ENCODE measurements at places on chromosomes 2 and 18.

DNA sequence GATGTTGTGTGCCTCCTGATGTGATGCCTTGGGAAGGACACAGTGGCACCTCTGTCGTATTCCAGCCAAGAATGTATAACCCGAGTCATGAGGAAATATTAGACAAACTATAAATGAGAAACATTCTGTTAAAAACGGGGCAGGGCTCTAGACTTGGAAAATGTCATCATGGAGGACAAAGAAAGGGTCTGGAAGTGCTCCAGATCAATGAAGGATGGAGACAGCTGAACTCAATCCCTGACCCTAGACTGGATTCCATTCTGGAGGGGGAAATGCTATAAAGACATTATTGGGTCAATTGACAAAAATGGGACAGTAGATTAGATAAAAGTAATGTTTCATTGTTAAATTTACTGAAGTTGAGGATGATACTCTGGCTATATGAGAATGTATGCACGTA, 92.1 kb downstream of the SLC4A3 start:
- DNase-seq = no peak

GRCh38 chr2:120776649-120777048, 41.0 kb downstream of the GLI2 start:
- no peak for DNase-seq

DNA sequence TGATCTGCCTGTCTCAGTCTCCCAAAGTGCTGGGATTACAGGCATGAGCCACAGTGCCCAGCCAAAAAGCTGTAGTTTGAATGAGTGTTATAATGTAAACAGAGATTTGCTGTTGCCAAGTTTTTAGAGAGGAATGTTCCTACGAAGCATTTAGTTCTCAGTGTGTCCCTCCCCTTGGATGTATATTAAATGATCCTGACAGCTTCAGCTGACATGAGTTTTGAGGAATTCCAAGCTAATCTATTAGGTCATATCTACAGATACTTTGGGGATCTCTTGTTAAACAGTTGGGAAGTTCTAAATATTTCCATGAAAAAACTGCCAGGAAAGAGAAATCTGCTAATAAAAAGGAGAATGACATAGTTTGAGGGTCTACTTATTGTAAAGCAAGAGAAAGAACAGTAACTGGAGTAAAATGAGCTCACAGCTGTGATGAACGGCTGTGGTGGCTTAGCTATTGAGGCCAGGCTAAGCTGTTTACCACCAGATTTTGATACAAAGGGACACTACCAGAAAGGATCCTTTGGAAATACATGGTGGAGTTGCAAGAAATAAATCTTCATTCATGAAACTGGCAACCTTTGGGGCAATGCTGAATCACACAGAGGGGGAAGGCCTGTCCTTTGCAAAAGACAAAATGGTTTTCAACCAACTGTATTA, 2.6 kb upstream of the STON1 start:
- DNase-seq = no peak

DNA sequence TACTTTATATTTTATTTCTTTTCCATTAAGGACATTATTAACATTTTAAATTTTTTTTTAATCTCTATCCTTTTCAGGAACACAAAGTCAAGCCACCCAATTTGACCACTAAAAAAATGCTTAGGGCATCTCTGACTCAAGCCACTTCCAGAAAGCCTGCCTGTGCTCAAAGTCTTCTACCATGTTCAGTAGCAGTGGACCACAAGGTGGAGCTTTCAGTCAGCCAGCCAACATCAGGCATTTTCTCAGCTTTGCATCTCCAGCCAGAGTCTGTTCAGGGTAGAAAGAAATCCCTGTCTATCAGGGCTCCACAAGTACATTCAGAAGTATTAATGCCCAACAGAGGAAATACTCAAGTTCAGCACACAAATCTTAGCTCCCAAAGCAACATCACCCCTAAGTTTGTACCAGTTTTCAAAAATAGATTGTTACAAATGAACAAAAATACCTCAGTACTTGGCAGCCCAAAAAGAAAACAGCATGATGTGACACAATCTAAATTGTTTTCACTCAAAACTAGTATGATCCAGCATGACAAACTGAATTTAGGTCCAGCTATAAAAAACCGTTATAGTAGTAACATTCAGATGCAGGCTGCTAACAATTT, 37.6 kb downstream of the C18orf63 start:
- peak; percentile 60 for DNase-seq

GRCh38 chr2:215885536-215885935, 127.8 kb downstream of the MREG start:
- no peak for DNase-seq

- peak; percentile 58 for DNase-seq
These were observed 11.7 kb upstream of the ACYP2 start for GRCh38 chr2:54103454-54104314.

DNA sequence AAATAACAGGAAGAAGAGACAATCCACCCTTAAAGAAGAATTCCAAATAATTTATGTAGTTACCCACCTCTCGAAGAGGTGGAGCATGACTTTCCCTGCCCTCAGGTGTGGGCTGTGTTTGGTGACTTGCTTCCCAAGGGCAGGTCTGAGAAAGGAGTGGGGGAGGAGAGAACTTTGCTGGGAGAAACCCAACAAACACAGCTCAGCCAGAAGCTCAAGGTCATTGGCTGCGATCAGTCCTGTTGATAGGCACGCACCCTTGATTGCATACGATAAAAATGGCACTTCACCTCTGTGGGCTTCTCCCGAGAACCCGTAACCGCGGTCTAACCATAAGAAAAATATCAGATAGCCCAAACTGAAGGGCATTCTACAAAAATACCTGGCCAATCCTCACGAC, 157.5 kb upstream of the ID2 start:
- no peak for DNase-seq

DNA sequence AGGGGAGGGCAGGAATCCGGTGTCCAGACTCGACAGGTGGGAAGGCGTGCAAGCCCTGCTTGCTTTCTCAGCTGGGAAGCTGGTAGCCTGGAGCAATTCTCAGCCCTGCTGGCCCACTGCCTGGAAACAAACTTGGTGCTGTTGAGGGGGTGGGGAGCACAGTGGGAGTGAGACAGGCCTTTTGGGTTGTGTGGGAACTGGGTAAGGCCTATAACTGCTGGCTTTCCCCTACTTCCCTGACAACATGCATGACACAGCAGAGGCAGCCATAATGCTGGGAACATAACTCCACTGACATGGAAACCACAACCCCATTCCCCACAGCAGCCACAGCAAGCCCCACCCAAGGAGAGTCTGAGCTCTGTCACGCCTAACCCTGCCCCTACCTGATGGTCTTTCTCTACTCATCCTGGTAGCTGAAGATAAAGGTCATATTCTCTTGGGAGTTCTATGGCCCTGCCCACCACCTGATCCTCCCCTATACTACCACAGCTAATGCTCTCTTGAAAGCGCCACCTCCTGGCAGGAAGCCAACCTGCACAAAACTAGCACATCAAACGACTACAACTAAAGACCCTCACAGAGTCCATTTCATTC, 122.9 kb upstream of the ACVR1C start:
- DNase-seq = peak; percentile 61

GRCh38 chr18:59547581-59548182, 149.5 kb downstream of the CCBE1 start:
- DNase-seq = peak; percentile 24

- DNase-seq = no peak
These were observed 131.2 kb downstream of the CERS6 start for GRCh38 chr2:168587307-168587706.

- DNase-seq = no peak
These were observed 56.2 kb upstream of the ROCK1 start for GRCh38 chr18:21167641-21168377.

GRCh38 chr2:1088192-1088860, 137.7 kb downstream of the SNTG2 start:
- DNase-seq = no peak

- peak; percentile 54 for DNase-seq
These were observed 15.0 kb upstream of the ELOA2 start for GRCh38 chr18:47050468-47050867.

- DNase-seq = peak; percentile 35
These were observed 130.5 kb upstream of the ITGA4 start for GRCh38 chr2:181326661-181327060.

Measured in hematopoietic multipotent progenitor cell treated with erythropoietin and hydrocortisone succinate and interleukin-3 and kit ligand, for 8 days (in vitro differentiated cells).